ENCODE measurements at places on chromosomes 12 and 14.

DNA sequence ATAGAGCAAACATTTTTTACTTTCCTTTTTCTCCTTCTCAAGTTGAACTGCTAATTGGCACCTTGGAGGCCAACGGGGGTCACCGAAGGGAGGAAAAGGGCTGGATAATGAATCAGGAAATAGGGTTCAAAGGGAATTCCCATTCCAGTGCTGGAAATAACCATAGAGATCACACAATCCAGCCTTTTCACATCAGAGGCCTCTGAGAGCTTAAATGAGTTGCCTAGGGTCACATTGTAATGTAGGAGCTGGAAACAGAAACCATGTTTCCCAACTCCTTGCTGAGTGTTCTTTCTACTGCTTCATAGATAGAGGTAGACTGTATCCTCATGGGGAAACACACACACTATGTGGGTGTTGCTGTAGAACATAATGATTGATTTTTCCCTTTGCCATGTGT, 60.6 kb upstream of the DDHD1 start:
- no peak for DNase-seq
- peaks cover 7% of the 10 kb centered on the region for H3K4me1 ChIP-seq
- no peak overlapping the region for H3K27ac ChIP-seq
- no peaks in the 10 kb centered on the region for H3K27me3 ChIP-seq

DNA sequence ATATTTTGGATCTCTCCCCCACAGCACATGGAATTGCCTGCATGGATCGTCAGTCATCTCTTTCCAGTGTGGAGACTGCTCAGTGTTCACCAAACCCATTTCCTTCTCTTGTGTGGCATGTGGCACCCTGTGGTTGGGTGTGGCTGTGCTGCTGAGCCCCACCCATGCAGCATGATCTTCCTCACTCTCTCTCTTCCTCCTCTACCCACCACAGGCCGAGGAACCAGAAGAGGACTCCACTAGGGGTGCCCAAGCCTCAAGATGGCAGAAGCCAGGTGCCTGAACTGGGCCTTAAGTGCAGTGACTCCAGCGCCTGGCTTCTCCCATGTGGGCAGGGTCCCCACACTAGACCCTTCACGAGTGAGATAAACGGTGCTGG, 66.8 kb upstream of the GPR68 start:
- peak overlapping the region; percentile 64 for H3K4me3 ChIP-seq
- H3K27ac ChIP-seq, result peak overlapping the region; percentile 95
- peaks cover 47% of the 10 kb centered on the region for H3K4me1 ChIP-seq
- H3K27me3 ChIP-seq, result no peaks in the 10 kb centered on the region

- H3K36me3 ChIP-seq, result no peaks in the 10 kb centered on the region
- DNase-seq, result no peak
- H3K4me3 ChIP-seq, result peak overlapping the region; percentile 78
- H3K4me1 ChIP-seq, result peaks cover 21% of the 10 kb centered on the region
Observed at GRCh38 chr14:94173471-94173884, 644 bp upstream of the PPP4R4 start.

- no peak overlapping the region for H3K4me3 ChIP-seq
- DNase-seq, result no peak
- no peaks in the 10 kb centered on the region for H3K27me3 ChIP-seq
Observed at GRCh38 chr12:58570411-58570810, 349.9 kb downstream of the LRIG3 start.

GRCh38 chr14:78501909-78502308, 331.7 kb downstream of the NRXN3 start:
- H3K4me1 ChIP-seq, result no peaks in the 10 kb centered on the region
- H3K36me3 ChIP-seq, result no peaks in the 10 kb centered on the region
- no peak overlapping the region for H3K27ac ChIP-seq
- DNase-seq, result no peak

DNA sequence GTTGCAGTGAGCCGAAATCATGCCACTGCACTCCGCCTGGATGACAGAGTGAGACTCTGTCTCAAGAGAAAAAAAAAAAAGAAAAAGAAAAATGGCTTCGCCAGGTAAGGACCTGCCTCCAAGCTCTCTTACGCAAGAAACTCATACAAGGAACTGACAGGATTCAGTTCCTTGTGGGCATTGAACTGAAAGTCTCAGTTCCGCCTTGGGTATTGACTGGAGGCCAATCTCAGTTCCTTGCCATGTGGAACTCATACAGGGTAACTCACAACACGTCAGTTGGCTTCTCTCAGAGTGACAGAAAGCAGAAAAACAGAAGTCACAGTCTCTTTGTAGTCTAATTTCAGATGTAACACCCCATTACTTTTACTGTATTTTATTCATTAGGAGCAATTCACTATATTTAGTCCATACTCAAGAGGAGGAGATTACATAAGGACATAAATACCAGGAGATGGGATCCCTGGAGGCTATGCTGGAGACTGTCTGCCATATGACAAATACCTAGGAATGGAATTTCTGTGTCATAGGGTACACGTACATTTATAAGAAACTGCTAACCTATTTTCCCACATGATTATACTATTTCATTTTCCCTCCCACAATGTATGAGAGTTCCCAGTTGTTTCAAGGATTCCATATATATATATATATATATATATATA, 11.4 kb upstream of the NOPCHAP1 start:
- no peak overlapping the region for H3K4me3 ChIP-seq
- H3K4me1 ChIP-seq, result peaks cover 3% of the 10 kb centered on the region
- DNase-seq, result no peak
- no peak overlapping the region for H3K27ac ChIP-seq

GRCh38 chr14:68762953-68763764, 29.7 kb downstream of the ZFP36L1 start:
- H3K4me3 ChIP-seq, result no peak overlapping the region
- H3K27me3 ChIP-seq, result no peaks in the 10 kb centered on the region
- no peaks in the 10 kb centered on the region for H3K36me3 ChIP-seq
- no peak overlapping the region for H3K27ac ChIP-seq

DNA sequence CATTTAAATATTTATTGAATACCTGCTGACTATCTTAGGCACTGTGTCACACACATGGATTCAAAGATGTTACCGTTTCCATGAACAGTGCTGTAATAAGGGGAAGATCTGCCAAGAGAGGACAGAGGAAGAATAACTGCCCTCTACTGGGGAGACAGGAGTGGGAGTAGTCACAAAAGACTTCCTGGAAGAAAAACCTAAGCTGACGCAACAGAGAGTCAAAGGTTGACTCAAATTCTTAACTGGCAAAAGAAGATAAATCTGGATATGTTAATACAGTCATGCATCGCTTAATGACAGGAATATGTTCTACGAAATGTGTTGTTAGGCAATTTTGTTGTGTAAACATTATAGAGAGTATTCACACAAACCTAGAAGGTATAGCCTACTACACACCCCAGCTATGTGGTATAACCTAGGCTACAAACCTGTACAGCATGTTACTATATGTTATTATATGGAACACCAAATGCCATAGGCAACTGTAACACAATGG, 51.5 kb downstream of the DCAF5 start:
- no peak overlapping the region for H3K4me3 ChIP-seq
- H3K27me3 ChIP-seq, result no peaks in the 10 kb centered on the region
- peaks cover 8% of the 10 kb centered on the region for H3K4me1 ChIP-seq
- peaks cover 17% of the 10 kb centered on the region for H3K36me3 ChIP-seq

DNA sequence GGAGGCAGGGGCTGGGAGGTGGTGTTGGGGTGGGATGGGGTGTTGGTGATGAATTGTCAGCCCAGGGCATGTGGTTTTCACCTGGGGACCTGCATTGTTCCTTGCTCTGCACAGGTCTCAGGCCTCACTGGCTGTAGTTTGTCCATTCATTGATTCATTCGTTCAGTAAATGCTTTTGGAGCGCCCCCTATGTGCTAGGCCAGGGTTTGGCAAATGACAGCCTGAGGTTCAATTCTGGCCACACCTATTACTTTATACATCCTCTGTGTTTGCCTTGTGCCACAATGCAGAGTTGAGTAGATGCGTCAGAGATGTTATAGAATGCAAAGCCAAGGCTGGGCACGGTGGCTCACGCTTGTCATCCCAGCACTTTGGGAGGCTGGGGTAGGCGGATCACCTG, 4.7 kb downstream of the ADCK1 start:
- DNase-seq, result peak; percentile 10
- no peak overlapping the region for H3K27ac ChIP-seq
- no peaks in the 10 kb centered on the region for H3K36me3 ChIP-seq
- H3K4me3 ChIP-seq, result no peak overlapping the region
- no peaks in the 10 kb centered on the region for H3K27me3 ChIP-seq
- H3K4me1 ChIP-seq, result peaks cover 6% of the 10 kb centered on the region

DNA sequence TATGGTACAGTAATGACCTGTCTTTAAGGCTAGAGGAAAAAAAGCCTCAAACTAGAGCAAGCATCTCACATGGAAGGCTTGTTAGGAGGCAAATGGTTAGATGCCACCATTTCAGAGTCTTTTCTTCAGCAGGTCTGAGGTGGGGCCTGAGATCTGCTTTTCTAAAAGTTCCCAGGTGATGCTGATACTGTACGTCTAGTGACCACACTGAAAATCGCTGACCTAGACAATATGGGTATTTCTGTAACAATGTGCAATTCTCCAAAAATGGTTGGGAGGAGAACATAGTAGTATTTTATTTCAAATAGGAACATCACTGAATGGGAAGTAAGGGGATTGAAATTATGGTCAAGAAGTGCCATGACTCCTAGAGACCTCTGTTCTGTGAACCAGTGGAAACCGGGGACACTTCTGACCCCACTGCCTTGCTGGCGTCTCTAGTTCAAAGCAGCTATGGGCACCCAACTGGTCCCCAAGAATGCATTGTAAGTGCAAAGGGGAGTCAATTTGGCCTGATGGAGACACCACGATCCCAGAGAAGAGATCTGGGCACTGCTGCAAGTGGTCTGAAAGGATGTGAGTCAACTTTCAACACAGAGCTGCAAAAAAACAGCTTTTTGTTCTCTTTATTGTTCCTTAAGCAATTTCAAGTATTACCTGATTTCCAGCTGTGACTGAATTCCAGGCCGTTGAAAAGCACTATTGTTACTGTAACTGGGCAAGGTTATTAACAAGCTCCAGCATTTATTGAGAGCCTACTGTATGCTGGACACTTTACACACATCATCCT, 54.4 kb upstream of the PLEKHG7 start:
- H3K4me3 ChIP-seq, result no peak overlapping the region
- H3K36me3 ChIP-seq, result no peaks in the 10 kb centered on the region
- peaks cover 15% of the 10 kb centered on the region for H3K27me3 ChIP-seq
- peaks cover 2% of the 10 kb centered on the region for H3K4me1 ChIP-seq
- H3K27ac ChIP-seq, result no peak overlapping the region

DNA sequence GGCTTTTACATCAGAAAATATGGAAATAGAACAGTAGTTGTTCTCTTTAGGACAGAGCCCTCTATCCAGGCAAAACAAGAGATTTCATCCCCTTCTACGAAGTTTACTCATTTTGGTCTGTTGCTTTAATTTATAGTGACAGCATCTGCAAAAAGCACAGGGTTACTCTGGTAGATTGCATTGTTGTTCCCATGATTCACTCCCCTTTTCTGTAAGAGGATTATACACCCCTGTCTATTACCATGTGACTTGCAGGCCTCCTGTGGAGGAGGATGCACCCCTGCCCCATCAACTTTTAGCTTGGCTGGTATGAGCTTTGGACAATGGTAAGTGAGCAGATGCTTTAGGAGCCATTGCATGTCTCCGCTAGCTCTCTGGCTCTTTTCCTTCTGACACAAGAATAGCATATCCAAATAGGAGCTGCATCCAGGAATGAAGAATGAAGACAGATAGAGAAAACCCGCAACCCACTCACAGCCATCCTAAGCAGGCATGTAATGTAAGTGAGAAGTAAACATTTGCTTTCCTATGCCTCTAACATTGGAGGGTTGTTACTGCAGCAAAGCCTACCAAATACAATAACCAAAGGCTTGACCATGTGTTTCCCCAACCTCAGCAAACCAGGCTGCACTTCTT, 304.2 kb downstream of the AKAP6 start:
- no peak overlapping the region for H3K4me3 ChIP-seq
- no peaks in the 10 kb centered on the region for H3K4me1 ChIP-seq
- H3K27me3 ChIP-seq, result no peaks in the 10 kb centered on the region
- DNase-seq, result no peak
- H3K36me3 ChIP-seq, result no peaks in the 10 kb centered on the region

- H3K27ac ChIP-seq, result no peak overlapping the region
- H3K4me1 ChIP-seq, result no peaks in the 10 kb centered on the region
- H3K4me3 ChIP-seq, result no peak overlapping the region
- no peaks in the 10 kb centered on the region for H3K27me3 ChIP-seq
Observed at GRCh38 chr14:82134411-82134810, 600.8 kb upstream of the SEL1L start.

DNA sequence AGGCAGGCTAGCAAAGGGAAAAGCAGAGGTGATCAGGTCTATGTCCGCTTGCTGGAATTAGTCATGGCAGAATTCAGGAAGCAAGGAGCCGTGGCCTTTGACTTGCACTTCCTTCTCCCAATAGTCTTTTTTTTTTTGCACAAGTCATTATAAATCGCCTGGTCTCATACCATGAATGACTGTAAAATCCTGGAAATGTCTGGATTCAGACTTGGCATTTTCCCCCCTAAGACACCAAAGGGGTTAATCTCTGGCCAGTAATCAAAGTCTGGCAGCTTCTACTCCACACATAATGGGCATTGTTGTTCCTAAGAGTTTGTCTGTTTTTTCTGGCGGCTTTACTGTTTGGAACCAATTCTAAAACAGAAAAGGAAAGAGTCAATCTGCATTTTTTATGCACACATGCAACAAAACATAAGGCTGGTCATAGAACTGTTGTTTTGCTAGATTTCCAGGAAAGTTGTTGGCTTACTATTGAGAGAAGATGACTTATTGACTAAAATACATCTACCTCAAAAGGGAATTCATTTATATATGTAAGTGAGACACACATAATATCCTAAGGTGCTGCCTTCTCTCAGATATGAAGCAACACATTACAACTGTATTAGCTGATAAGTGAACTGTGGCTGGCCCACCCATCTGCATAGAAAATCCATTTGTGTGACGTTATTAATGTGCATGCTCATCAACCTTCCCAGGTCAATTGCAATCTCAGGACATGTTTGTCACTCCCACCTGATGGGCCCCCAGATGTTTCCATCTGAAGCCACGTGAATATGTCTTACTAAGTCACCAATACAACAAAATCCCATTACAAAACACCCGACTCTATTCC, 157.3 kb downstream of the BTG1 start:
- H3K36me3 ChIP-seq, result no peaks in the 10 kb centered on the region
- no peak for DNase-seq
- H3K4me3 ChIP-seq, result no peak overlapping the region
- H3K27ac ChIP-seq, result no peak overlapping the region
- H3K27me3 ChIP-seq, result no peaks in the 10 kb centered on the region

DNA sequence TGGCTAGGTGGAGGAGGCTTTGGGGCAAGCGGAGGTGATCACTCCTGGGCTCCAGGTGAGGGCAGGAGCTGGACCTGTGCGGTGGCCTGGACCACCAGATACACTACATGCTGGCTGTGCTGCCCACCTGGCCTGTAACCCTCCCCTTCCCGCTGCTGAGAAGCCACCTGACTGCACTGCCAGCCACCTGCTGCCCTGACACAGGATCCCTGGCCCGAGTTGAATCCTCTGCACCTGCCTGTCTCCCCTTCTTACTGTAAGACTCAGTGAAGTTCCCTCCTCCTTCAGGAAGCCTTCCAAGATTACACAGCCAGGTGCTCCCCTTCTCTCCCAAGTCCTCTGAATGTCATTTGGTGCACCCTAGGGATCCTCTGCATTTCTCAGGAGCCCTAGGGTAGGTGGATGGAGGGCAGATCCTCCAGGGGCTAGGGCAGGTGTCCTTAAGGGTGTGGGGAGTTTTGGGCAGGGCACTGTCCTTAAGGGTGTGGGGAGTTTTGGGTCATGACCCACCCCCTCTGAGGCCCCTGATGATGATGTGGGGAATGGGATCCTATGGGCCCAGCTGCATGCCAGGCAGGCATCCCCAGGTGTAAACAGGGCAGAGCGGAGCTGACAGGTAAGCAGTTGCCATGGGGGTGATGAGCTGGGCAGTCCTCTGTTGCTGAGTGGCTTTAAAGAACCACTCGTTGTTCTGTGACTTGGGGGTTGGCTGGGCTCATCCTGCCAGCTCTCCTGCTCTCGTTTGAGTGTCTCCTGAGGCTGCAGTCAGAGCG, 6.7 kb upstream of the MTA1 start:
- peaks cover 25% of the 10 kb centered on the region for H3K27me3 ChIP-seq
- H3K4me1 ChIP-seq, result peaks cover 7% of the 10 kb centered on the region
- no peak overlapping the region for H3K27ac ChIP-seq
- H3K4me3 ChIP-seq, result peak overlapping the region; percentile 17

Data from activated T-helper 2 cell treated with anti-CD3 and anti-CD28 coated beads, Interferon-gamma antibody, Interleukin-2, Interleukin-4, amounts not matched to agents 10 μg/mL and 5 μg/mL and 100 μg/mL, durations not matched to agents 14 hours and 24 hours and 36 hours (primary cell).